ENCODE measurements at places on chromosomes 7 and 10.
A peak's percentile ranks its signal among the peaks of the same experiment; 100 is the strongest.

- DNase-seq: peak; percentile 73
These were observed 5.6 kb upstream of the DKK1 start for GRCh38 chr10:52308251-52309031.

GRCh38 chr10:58460157-58460556, 52.5 kb upstream of the BICC1 start:
- no peak for DNase-seq

GRCh38 chr10:30348378-30348776, 701 bp downstream of the MTPAP start:
- DNase-seq: no peak

DNA sequence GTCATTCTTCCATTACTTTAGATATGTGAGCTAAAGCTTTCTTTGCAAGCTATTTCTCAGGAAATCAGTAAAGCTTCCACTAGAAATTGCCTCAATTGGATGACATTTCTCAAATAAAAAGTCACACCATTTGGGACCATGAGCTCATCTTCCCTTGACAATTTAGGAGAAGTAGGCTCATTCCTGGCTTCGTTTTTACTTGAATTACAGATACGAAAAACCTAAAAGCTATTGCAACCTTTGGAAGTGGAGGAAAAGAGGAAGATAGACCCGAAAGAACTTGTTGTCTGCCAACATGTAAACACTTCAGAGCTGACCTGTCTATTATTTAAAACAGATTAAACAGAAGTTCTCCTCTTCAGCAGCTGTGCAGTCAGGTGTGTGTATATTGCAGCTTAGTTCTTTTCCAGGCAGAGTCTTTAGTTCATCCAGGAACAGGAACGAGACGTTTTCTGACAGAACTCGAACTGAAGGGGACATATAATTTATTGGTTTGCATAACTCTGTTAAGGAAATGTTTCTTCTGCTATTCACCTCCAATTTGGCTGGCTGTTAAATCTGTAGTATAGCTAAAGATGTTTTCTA, 43.1 kb upstream of the ST8SIA6 start:
- DNase-seq: no peak

GRCh38 chr7:932651-932975, 21.9 kb downstream of the ADAP1 start:
- no peak for DNase-seq

DNA sequence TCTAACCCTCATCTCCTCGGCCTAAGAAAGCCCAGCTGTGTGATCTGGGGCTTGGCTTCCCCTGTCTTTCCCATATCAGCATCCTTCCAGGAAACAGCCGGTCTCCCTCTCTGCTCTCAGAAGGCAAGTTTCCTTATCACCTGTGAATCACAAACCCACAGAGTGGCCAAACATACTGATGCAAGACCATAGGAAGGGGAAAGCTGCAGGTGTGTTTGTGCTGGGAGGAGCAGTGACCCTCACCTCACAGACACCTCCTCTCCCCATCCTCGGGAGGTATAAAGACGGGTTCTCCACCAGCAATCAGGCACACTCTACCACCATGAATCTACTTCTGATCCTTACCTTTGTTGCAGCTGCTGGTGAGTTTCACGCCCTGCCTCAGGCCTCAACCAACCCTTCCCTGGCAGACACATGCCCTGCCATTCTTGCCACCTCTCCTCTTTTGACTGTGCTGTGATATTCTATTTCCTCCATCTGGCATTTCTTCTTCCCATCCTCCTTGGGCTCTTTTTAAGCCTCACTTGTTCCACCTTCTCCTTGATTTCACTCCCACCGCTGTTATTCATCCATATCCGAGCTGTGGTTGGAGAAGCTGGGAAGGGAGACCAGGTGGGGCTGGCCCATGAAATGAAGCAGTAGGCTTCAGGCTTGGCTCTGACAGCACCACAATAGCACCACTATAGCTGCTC, at the start of gene PRSS2:
TSS of gene PRSS2 (plus strand) at position 310 of the 692 bp plus-strand sequence. CDS start at position 323, 13 bp downstream.
- DNase-seq: no peak

DNA sequence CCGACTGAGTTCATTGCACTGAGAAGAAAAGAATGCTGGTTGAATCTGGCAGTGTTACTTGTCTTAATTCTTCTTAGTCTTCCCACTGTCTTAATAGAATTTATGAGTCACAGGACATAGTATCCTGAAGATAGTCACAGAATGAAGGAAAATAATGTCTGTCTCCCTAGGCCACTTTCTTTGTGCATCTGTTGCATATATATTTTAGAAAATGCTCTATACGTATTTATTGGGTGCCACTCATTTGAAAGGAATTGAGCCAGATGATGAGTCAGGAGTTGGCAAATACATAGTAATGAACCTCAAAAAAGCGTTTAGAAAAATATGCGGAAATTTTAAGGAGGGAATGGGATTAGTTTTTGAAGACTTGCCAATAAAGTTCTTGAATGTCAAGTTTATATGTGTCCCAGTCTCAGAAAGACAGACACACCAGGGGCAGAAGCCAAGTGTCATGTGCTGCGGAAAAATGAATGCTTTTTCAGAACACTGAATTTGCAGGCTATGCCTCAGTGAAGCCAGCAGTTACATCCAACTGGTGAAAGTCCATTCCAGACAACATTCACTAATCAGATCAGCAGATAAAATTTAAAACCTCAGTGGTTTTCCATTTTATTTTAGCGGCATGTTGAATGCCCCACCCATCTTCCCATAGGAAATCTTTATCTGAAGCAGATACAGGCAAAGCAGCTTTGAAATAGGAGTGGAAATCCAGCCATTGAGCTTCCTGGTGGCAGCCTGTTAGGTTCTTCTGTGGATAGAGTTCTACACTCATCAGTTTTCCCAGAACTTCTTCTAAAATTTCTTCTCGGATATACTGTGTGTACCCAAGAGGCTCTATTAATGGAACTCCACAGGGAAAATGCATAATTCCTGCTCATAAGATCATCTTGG, 308.4 kb downstream of the BICC1 start:
- DNase-seq: no peak

DNA sequence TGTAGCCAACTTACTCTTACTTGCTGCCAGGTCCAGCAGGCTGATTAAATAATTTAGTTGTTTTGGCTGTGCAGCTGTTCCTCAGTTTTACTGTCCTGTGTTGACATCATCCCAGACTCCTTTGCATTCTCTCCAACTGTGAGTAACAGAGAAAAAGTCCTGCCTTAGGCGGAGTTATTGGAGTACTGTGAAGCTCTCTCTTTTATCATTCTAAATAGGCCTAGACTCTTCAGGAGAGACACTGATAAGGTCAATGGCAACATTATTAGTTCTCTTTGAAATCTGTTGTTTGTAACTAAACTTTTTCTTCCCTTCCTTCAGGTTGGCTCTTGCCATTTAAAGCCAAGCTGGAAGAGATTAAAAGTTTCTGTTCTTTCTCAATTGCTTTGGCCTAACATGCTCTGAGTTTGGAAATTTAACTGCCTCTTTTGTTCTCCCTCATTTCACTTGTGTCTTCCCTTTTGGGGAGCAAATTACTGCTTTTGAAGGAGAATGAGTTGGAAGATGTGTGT, 215.7 kb upstream of the CSTF2T start:
- no peak for DNase-seq

DNA sequence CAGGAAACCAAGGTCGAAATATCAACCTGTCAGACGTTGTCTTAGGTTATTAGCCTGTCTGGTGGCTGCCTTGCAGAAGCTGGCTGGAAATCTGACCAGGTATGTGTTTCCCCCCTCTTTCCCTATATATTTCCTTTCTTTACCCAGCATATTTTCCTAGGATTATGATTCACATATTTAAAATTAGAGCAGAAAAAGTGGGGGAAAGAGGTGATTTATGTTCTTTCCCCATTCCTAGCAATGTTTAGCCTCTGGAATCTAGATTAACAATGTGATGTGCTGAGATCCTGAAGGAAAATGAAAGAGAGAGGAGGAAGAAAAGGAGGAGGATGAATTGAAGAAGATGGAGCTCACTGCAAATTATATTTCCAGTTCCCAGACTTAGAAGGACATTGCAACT, 421.4 kb upstream of the AUTS2 start:
- DNase-seq: no peak

DNA sequence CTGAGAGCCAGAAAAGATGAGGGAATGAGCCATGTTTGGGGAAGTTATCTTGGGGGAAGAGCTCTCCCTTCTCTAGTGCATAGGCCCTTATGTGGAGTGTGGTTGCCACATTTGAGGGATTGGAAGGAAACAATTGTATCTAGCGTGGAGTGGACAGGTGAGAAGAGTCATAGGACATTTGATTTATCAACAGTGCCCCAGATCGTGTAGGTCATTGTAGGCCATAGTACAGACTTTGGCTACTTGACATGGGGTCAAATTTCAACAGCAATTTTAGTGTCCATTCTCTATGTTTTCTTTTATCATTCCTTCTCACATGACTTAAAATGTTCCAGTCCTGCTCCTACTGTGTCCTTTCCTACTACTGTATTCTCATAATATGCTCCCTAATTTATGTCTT, 1182.8 kb downstream of the SORCS1 start:
- no peak for DNase-seq

- no peak for DNase-seq
These were observed 13.4 kb upstream of the GLI3 start for GRCh38 chr7:42250411-42250810.

Data from mesothelial cell of epicardium (in vitro differentiated cells).